SK-N-SH treated with all-trans-retinoic acid at 6 μM for 48 hours (cell line): ENCODE measurements at places on chromosomes 2 and 18.
A peak's percentile ranks its signal among the peaks of the same experiment; 100 is the strongest.

DNA sequence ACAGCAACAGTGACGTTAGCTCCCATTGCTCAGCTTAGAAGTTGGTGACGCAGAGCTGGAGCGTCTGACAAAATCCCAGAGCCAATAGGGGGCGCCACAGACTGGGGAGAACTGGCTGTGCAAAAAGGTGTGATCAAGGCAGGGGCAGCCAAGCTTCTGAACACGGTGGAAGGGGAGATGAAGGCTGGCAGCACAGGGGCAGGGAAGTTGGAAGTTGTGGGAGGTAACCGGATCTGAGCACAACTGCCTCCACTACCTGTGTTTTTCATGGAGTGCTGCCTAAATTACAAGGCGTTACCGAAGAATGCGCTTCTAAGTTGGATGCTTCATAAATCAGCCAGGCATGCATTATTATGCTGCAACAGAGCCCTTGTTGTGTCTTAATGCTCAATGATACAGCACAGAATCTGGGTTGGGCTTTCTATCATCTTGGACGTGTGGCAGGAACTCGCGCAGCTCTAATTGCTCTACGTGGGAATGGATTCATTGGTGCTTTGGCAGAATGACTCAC is 370.0 kb downstream of the SLC4A3 start:
- ATAC-seq = peak; percentile 81

- no peak for ATAC-seq
These were observed 1.7 kb upstream of the POLR2D start for GRCh38 chr2:127859712-127860085.

GRCh38 chr2:207865210-207865609 is 95.5 kb upstream of the FZD5 start:
- no peak for ATAC-seq

DNA sequence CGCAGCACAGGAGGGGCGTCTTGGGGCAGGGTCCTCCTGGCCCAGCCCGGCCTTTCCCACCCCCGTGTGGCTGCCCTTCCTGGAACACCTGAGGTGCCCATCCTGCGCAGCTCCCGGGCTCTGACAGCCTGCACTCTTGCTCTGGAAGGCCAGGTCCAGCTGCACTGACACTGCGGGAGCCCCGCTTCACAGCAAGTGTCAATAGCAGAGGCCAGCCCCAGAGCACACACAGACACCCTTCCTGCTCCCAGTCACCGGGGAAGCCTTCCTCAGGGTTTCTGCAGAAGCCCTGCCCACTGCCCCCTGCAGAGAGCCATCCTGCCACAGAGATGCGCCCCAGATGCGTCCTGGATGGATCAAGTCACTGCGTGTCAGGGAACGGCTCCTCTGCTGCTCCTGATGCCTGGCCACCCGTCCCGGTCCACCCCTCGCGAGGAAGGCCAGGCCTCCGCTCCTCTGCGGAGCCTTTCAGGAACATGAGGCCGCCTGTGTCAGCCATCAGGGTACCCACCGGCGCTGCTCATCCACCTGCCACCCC is 519.2 kb upstream of the MYT1L start:
- ATAC-seq = no peak

- no peak for ATAC-seq
These were observed 32.8 kb downstream of the RMND5A start for GRCh38 chr2:86752934-86753333.

DNA sequence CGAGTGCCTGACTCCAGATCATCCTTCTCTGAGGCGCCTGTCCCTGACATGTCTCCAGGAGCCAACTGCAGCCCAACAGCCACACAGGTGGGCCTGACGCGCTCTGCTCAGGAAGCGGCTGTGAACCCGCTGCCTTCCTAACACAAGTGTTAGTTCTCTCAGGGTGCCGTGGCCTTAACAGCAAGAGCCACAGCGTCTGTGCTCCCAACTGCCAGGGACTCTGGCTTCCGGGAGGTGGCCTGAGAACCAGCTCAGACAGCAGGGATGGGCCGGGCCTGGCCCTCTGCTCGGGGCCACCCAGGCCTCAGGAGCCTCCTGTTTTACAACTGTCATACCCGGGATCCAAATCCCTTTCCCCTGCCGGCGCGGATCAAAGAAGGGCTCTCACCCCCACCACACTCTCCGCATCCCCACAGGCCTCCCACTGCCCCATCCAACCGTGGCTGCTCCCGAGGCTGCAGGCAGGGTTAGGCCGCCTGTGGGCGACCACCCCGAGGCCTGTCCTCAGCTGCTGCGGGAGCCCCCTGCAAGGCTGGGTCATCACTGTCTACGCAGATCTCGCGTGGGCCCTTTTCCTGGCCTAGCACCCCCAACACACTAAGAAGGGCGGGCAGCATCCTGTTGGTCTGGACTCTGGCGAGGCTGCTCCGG is 114.2 kb upstream of the ZNF236 start:
- no peak for ATAC-seq

GRCh38 chr2:151649966-151650365 is 84.3 kb downstream of the NEB start:
- ATAC-seq = no peak

DNA sequence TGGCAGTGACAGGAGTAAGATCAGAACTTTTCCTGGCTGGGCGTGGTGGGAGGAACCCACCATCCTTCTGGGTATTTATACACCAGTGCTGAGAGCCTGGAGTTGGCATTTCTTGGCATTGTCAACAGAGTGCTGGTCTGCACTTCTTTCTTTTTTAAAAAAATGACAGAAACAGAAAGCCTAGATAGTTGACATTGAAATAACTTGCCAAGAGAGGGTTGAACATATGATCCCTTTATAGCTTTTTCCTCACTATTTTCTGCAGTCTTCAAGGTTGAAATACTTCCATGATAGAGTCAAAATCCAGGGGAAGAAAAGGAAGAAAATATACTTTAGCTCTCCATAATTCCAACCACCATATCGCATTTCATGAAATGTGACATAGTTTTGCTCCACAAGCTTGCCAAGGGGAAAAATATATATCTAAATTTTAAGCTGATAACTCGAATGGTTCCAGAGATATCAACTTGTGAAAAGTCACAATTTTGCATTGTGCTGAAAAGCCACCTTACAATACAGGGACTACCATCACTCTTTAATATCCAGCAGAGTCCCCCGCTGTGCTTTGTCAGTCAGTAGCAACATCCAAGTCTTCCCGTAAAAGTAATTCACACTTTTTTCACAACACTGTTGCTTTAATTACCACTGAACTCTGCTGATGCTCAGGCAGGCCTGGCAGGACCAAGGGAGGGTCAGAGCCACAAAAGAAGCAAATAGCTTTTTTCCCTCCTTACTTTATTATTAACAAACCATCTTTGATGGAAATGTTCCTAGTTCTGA is 764.9 kb upstream of the FANCL start:
- ATAC-seq = no peak

DNA sequence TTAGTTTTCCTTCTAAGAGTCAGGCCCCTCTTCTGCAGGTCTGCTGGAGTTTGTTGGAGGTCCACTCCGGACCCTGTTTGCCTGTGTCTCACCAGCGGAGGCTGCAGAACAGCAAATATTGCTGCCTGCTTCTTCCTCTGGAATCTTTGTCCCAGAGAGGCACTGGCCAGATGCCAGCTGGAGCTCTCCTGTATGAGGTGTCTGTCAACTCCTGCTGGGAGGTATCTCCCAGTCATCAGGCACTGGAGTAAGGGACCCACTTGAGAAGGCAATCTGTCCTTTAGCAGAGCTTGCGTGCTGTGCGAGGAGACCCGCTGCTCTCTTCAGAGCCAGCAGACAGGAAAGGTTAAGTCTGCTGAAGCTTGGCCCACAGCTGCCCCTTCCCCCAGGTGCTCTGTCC is 4.8 kb downstream of the REG1B start:
- ATAC-seq = no peak

DNA sequence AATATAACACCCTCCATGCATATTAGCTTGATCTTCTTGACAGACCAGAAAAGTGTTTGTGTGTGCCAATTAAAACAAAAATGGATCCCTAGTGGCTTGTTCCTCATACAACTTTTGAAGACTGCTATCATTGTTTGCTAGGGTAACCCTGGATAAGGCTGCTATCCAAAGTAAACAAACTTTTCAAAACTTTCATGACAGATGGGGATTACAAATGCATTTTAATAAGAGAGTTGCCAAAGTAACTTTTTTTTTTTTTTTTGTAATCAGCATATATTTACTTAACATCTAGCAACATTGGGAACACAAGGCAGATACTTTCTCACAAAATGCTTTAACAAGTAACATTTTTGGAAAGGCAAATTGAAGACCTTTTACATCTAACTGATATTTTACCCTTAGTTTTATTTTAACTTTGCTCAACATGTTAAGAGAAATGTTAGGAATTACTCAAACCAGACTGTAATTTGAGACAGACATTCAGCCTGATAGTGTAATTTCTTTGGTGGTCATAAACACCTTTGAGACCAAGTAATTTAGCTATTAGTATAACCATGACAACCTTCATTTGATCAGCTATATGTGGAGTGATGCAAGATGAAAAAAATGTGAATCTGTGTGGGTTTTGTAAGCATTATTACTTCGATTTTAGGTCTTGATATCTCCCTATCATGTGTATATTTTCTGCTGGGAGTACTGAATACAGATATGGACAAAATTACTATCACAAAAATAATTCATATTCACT is 300.9 kb downstream of the ARHGAP15 start:
- no peak for ATAC-seq

- ATAC-seq = peak; percentile 31; the same call in 1 of the 3 replicates
These were observed 256.0 kb downstream of the DCDC2C start for GRCh38 chr2:3959372-3959771.

DNA sequence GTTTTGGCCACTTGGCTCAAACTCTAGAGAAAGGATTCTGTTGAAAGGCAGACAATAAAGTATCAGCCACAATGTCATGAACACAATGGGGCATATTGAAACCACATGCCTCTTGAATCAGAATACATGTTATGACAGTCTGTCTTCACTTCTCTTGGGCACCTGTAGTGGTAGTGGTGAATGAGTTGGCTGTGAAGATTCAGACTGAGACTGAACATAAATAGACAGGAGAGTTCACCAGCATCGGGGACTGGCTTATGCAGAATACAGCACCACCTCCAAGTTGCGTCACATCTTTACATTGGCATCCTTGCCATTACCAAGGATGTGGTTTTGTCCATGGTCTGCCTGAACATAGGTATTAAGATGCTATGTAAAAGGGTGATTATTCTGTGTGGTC is 336.8 kb downstream of the MYCN start:
- no peak for ATAC-seq

DNA sequence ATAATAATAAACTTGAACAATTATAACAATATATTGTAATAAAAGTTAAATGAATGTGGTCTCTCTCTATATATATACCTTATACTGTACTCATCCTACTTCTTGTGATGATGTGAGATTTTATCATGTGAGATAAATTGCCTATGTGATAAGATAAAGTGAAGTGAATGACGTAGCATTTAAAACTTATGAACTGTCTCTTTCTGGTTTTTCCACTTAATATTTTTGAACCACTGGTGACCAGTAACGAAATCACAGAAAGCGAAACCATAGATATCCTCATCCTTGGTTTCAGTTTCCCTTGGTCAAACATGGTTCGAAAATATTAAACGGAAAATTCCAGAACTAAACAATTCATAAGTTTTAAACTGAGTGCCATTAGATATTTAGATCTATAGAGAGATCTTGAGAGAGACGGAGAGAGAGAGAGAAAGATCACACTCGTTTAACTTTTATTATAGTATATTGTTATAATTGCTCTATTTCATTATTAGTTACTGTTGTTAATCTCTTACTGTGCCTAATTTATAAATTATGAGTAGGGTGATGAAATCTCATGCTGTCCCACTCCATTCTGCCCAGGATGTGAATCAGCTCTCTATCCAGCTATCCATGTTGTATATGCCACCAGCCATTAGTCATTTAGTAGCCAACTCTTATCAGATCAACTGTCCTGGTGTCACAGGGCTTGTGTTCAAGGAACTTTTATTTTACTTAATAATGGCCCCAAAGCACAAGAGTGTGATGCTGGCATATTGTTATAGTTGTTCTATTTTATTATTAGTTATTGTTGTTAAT is 156.8 kb downstream of the THADA start:
- peak; percentile 76 for ATAC-seq

- ATAC-seq = no peak
These were observed 86.6 kb upstream of the FAM237A start for GRCh38 chr2:206555721-206556120.

DNA sequence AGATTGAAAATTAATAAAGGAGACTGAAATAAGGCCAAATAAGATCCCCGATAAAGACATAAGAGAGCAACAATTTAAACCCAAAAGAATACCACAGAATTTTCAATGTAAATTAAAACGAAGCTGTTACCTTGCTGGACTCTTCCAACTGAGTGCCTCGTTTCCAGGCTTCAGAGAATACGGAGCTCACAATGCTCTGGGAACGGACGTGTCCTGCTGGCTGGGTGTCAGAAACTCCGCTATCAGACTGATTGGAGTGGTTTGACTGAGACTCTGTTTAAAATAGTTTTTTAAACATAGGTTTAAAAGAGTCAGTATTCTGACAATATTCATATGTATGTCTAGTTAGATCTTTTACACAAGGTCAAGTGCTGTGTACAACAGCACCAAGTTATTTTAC is 90.4 kb downstream of the RAPH1 start:
- no peak for ATAC-seq

DNA sequence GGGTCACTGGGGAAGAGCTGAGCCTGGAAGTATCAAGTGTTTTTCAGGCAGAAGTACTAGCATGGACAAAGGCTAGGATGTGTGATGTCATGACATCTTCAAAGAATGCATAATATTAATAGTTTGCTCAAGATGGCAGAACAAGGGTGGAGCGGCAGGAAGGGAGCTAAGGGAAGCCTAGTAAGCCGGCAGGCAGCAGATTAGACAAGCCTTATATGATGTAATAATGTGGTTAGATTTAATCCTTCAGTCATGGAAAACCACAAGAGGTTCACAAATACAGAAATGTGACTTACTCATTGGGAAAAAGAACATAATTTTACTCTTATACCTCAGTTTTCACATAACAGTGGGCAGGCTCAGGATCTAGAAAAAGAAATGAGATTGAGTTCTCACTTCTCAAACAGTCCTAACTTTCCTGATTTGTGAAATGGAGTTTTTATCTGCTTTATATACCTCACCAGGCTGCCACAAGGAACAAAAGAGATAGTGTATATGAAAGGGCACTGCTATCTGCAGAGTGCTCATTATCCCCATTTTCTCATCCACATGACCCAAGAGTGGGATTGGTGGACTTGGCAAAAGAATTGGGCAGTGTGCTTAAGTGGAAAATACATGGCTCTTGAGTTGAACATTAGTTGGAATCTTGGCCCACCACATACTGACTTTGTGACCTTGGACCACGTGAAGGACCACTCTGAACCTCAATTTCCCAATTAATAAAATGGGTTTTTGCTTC is 89.1 kb upstream of the LHCGR start:
- ATAC-seq = no peak
